Effector memory CD8-positive, alpha-beta T cell (primary cell): ENCODE measurements at places on chromosomes 4 and X.
A peak's percentile ranks its signal among the peaks of the same experiment; 100 is the strongest.

DNA sequence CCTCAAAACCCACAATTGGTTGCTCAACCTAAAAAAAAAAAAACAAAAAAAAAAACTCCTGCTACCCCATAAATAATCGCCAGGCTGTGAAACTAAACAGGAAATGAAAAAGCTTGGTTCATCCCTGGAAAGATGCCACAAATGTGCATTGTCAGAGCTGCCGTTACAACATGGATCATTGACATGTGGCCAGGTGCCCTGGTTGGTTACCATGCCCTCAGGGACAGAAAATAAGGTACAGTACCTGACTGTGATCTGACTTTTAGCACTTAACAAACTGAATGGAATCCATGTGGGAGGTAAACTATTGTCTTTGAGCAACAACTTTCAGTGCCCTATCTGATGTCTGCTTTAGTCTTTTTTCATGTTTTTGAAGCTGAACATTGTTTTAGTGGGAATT is 118.0 kb upstream of the RPL34 start:
- H3K4me1 ChIP-seq, result no peaks in the 10 kb centered on the region
- no peak overlapping the region for H3K4me3 ChIP-seq
- DNase-seq, result no peak

GRCh38 chr4:67576059-67576466 is 17.5 kb downstream of the STAP1 start:
- no peak overlapping the region for H3K4me3 ChIP-seq
- peaks cover 1% of the 10 kb centered on the region for H3K36me3 ChIP-seq
- no peaks in the 10 kb centered on the region for H3K27me3 ChIP-seq
- no peak for DNase-seq
- no peak overlapping the region for H3K27ac ChIP-seq

- H3K4me1 ChIP-seq, result no peaks in the 10 kb centered on the region
- H3K36me3 ChIP-seq, result no peaks in the 10 kb centered on the region
- no peak overlapping the region for H3K4me3 ChIP-seq
- H3K27me3 ChIP-seq, result peaks cover 7% of the 10 kb centered on the region
- H3K27ac ChIP-seq, result no peak overlapping the region
Measured at GRCh38 chr4:40840255-40840984, 90.7 kb downstream of the NSUN7 start.

GRCh38 chrX:29535212-29536162 is 679.9 kb upstream of the MAGEB2 start:
- H3K27ac ChIP-seq, result no peak overlapping the region
- H3K4me1 ChIP-seq, result no peaks in the 10 kb centered on the region
- H3K4me3 ChIP-seq, result no peak overlapping the region
- H3K36me3 ChIP-seq, result no peaks in the 10 kb centered on the region
- H3K27me3 ChIP-seq, result no peaks in the 10 kb centered on the region
- DNase-seq, result no peak

GRCh38 chr4:141124224-141124623 is 9.0 kb downstream of the RNF150 start:
- DNase-seq, result no peak
- no peak overlapping the region for H3K4me3 ChIP-seq

DNA sequence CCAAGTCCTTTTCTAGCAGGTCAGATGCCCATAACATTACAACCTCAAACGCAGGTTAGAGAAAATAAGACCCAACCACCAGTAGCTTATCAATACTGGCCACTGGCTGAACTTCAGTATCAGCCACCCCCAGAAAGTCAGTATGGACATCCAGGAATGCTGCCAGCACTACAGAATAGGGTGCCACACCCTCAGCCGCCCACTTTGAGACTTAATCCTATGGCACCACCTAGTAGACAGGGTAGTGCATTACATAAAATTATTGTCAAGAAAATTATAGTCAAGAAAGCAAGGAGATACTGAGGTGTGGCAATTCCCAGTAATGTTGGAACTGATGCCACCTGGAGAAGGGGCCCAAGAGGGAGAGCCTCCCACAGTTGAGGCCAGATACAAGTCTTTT is 19.9 kb upstream of the TRIM61 start:
- no peaks in the 10 kb centered on the region for H3K4me1 ChIP-seq
- no peak for DNase-seq
- no peak overlapping the region for H3K4me3 ChIP-seq
- no peak overlapping the region for H3K27ac ChIP-seq
- H3K36me3 ChIP-seq, result no peaks in the 10 kb centered on the region
- peaks cover 29% of the 10 kb centered on the region for H3K27me3 ChIP-seq

DNA sequence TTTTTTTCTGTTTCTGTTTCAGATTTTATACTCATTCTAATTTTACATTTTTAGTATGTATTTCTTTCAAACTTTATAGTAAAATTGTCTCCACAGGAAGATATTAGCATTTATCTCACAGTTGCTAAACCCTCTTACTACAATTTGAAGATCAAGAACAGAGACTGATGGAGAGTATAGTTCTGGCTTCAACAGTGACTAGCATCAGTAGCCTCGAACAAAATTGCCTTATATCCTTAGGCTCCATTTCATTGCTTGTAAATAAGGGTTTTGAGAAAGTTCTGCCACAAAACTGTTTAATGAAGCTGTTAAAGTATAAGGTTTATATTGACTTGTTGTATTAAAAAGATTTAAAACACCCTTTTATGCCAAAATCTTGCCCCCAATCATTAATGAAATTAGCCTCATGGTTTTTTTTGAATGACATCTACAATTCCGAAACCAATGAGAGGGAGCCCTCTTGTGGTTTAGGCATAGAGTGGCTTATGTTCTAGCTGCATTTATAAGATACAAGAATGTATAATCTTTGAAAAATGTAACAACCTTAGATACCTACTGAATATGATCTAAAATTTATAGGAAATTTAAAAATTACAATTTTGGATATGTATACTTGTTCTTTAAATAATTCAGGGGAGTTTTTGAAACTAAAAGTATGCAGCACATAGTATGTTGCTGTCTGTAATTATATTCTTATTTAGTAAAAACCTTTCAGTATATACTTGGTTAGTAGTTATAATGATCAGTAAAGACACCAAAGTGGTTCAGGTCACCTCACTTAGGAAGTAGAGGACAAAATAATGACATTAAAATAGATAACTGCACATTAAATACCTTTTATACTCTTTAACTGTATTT is 109.8 kb upstream of the HPGD start:
- H3K27ac ChIP-seq, result no peak overlapping the region
- no peaks in the 10 kb centered on the region for H3K36me3 ChIP-seq
- no peak for DNase-seq
- H3K4me1 ChIP-seq, result no peaks in the 10 kb centered on the region

- peaks cover 5% of the 10 kb centered on the region for H3K27me3 ChIP-seq
- no peak overlapping the region for H3K4me3 ChIP-seq
- no peaks in the 10 kb centered on the region for H3K36me3 ChIP-seq
- no peak overlapping the region for H3K27ac ChIP-seq
Measured at GRCh38 chr4:8278421-8279287, 9.1 kb downstream of the HTRA3 start.

GRCh38 chr4:69322055-69322454 is 41.8 kb downstream of the UGT2B28 start:
- no peak for DNase-seq
- H3K4me1 ChIP-seq, result no peaks in the 10 kb centered on the region
- H3K27me3 ChIP-seq, result no peaks in the 10 kb centered on the region
- H3K27ac ChIP-seq, result no peak overlapping the region
- H3K36me3 ChIP-seq, result no peaks in the 10 kb centered on the region

DNA sequence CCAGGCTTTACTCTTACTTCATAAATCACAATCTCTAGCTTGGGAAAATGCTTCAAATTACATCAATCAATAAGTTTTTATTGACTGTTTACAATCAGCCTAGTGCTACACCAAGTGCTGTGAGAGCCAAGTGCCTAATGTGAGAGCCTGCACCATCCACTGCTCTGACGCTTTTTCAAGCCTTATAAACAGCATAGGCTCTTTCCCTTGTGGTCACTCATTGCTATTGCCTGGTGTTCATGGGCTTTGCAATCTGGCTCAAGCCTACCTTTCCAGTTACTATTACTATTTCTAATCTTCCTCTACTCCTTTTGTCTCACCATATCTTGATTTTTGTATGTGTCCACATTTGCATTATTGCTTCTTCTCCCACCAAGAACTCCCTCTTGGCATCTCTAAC is 77.0 kb downstream of the REELD1 start:
- no peaks in the 10 kb centered on the region for H3K4me1 ChIP-seq
- H3K4me3 ChIP-seq, result no peak overlapping the region
- H3K36me3 ChIP-seq, result no peaks in the 10 kb centered on the region
- no peak overlapping the region for H3K27ac ChIP-seq
- no peaks in the 10 kb centered on the region for H3K27me3 ChIP-seq
- no peak for DNase-seq

- peaks cover 27% of the 10 kb centered on the region for H3K36me3 ChIP-seq
- no peaks in the 10 kb centered on the region for H3K27me3 ChIP-seq
- DNase-seq, result no peak
- H3K4me1 ChIP-seq, result peaks cover 41% of the 10 kb centered on the region
Measured at GRCh38 chr4:148061795-148062194, 329.9 kb downstream of the ARHGAP10 start.

- no peak overlapping the region for H3K4me3 ChIP-seq
- no peak overlapping the region for H3K27ac ChIP-seq
- H3K4me1 ChIP-seq, result no peaks in the 10 kb centered on the region
- H3K36me3 ChIP-seq, result no peaks in the 10 kb centered on the region
Measured at GRCh38 chrX:14777525-14777924, 95.3 kb downstream of the FANCB start.

GRCh38 chr4:77493120-77493752 is 112.4 kb upstream of the CXCL13 start:
- DNase-seq, result no peak
- no peak overlapping the region for H3K27ac ChIP-seq
- H3K36me3 ChIP-seq, result no peaks in the 10 kb centered on the region
- no peaks in the 10 kb centered on the region for H3K4me1 ChIP-seq
- no peak overlapping the region for H3K4me3 ChIP-seq

DNA sequence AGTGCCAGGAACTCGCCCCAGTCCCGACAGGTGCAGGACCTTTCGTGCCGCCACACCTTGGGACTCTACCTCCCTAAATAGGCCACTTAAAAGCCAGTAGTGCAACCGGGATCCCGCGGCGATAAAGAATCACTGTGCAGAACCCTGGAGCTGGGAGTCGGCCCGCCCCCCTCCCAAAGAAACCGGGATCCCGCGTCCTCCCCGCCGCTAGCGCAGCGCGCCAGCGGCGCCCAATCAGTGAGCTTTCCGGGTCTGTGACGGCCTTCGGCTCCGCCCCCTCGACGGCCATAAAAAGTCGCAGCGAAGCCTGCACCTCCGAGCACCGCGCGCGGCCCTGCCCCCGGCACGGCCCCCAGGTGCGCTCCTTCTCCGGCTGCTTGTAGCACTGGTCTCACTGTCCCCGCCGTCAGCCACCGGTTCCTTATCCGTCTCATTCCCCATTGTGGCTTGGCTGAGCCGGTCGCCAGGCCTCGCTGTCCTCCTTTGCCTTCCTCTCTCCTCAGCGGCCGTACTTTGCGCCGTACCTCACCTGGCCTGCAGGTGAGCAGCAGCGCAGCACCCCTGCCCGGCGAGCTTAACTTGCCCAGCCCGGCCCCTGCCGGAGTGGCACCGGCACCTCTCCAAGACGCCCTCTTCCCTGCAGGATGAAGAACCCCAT is at the start of gene LRAT:
Gene LRAT (plus strand): TSS at position 318 of the 658 bp plus-strand sequence. CDS start 327 bp downstream, at position 645.
- H3K36me3 ChIP-seq, result no peaks in the 10 kb centered on the region
- H3K27me3 ChIP-seq, result peaks cover 58% of the 10 kb centered on the region
- no peak within 1 kb of the TSS for H3K27ac ChIP-seq
- no peak for DNase-seq
- H3K4me3 ChIP-seq, result peak within 1 kb of the TSS; percentile 82
- H3K4me1 ChIP-seq, result peaks cover 9% of the 10 kb centered on the region

GRCh38 chr4:142874684-142875083 is 28.6 kb upstream of the INPP4B start:
- H3K4me3 ChIP-seq, result no peak overlapping the region
- peaks cover 45% of the 10 kb centered on the region for H3K27me3 ChIP-seq
- H3K36me3 ChIP-seq, result no peaks in the 10 kb centered on the region
- DNase-seq, result no peak
- no peak overlapping the region for H3K27ac ChIP-seq

DNA sequence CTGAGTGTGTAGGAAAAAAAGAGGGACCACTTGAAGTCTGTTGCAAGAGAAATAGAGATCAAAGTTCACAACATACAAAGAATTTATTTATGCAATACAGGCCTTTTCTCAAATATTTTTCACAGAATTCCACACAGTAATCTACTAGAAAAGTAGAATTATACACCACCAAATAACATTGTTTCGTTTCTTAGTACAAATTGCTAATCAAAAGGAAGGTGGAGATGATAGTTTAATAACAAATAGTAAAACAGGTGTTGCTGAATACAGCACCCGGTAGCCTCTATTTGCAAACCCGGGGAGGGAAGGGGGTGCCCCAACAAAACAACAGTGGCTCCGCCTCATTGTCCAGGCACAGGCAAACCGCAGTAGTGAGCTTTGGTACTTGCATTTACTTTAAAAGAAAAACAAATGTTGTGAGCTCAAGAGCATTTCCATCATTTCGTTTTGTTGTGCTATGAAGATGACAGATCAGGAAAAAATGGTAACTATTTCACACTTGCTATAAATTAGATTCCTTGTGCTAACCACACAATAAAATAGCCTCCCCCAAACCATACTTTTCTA is 186.4 kb downstream of the DCLK2 start:
- no peak overlapping the region for H3K27ac ChIP-seq
- no peak overlapping the region for H3K4me3 ChIP-seq

GRCh38 chr4:3707423-3708102 is 58.6 kb upstream of the ADRA2C start:
- no peaks in the 10 kb centered on the region for H3K36me3 ChIP-seq
- H3K27ac ChIP-seq, result no peak overlapping the region
- peaks cover 37% of the 10 kb centered on the region for H3K27me3 ChIP-seq
- no peak overlapping the region for H3K4me3 ChIP-seq
- no peak for DNase-seq

DNA sequence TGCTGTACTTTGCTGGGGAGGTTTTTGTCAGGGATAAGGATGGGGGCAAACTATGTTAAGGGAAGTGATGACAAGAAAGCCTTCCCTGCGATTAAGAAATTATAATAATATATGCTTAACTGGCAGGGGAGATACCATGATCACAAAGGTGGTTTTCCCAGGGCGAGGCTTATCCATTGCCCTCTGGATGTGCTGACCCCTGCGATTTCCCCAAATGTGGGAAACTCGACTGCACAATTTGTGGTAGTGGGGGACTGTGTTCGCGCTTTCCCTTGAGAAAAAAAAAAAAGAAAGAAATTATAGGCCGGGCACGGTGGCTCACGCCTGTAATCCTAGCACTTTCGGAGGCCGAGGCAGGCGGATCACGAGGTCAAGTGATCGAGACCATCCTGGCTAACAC is 24.5 kb downstream of the SLC25A43 start:
- peaks cover 7% of the 10 kb centered on the region for H3K4me1 ChIP-seq
- peaks cover 4% of the 10 kb centered on the region for H3K36me3 ChIP-seq
- H3K27ac ChIP-seq, result no peak overlapping the region
- no peaks in the 10 kb centered on the region for H3K27me3 ChIP-seq

- no peaks in the 10 kb centered on the region for H3K27me3 ChIP-seq
- DNase-seq, result no peak
- no peak overlapping the region for H3K27ac ChIP-seq
Measured at GRCh38 chrX:132591719-132592275, 103.0 kb upstream of the MBNL3 start.

GRCh38 chr4:126973201-126973600 is 659.6 kb upstream of the INTU start:
- DNase-seq, result no peak
- H3K27me3 ChIP-seq, result no peaks in the 10 kb centered on the region
- no peak overlapping the region for H3K4me3 ChIP-seq
- no peak overlapping the region for H3K27ac ChIP-seq
